ENCODE measurements at places on chromosomes 12 and 14.

DNA sequence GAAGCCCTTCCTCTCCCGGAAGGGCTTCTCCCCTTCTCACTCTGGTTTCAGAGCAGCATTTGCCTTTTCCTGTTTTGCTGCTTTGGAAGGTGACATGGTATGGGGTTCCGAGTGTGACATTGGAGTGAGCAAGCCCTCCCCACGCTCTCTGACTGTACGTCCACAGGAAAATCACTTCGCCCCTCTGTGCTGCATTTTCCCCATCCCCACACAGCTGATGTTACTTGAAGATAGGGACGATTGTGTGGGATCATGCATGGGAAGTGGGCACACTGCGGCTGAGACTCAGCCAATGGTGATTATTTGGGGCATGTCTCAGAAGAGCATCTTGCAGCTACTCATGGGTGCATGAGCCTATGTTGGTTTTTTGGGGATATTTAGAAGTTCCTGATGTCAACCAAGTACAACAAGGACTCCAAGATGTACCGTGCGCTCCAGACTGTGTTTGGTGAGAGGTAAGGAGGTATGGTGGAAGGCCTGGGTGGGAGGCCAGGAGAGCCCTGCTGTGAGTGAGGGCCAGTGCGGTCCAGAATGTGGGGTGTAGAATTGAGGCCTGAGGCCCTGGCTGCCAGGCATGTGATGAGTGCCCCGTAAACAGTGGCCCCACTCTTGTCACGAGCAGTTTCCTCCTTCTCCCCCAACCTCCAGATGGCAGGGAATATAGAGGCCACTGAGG, 15.1 kb downstream of the CYP46A1 start:
- no peak for DNase-seq

GRCh38 chr12:6393109-6393508, 9.1 kb downstream of the LTBR start:
- no peak for DNase-seq

GRCh38 chr12:114683709-114684097, 272 bp downstream of the TBX3 start:
- DNase-seq = peak; percentile 22

GRCh38 chr12:111405859-111406473, at the start of gene SH2B3:
Gene SH2B3, plus strand, starts transcription at chr12:111405923. Its CDS starts 12,223 bp downstream, at chr12:111418146.
- peak; percentile 93 for DNase-seq

DNA sequence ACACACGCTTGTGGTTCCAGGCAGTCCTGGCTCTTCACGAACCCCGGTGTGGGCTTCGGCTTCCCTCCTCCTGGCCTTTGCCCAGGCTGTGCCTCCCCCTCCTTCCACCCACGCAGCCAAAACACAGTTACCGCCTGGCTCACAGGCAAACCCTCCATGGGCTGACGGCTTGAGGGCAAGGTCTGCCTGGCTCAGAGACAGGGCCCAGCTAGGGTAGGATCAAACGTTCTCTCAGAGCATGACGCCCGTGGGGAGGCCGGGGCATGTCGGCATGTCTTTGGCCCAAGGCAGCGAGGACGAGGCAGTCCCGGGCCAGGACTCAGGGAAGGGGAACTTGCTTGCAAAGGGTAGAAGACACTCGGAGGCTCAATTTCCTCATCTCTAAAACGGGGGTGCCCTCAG, 2.1 kb downstream of the SLC25A47 start:
- DNase-seq = no peak

GRCh38 chr12:13443498-13443897, 247.0 kb downstream of the EMP1 start:
- DNase-seq = no peak

DNA sequence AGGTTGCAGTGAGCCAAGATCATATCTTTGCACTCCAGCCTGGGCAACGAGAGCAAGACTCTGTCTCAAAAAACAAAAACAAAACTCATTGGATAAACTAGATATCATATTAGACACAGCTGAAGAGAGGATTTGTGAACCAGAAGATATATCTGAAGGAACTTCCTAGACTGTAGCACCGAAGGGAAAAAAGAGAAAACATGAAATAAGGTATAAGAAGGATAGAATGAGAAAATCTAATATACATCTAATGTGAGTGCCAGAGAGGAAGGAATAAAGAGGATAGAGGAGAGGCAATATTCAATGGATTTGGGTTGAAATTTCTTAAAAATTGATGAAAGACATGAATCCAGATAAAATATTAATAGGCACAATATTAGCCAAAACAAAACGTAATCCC, 22.5 kb downstream of the TMPRSS12 start:
- DNase-seq = no peak

- no peak for DNase-seq
These were observed 6.2 kb downstream of the LIMA1 start for GRCh38 chr12:50276912-50277671.

GRCh38 chr14:38405851-38406635, 150.2 kb upstream of the CLEC14A start:
- DNase-seq = no peak

GRCh38 chr14:88998027-88998426, 173.6 kb downstream of the TTC8 start:
- DNase-seq = no peak

GRCh38 chr12:132711080-132711843, 620 bp downstream of the PGAM5 start:
- DNase-seq = no peak

- DNase-seq = no peak
These were observed 22.9 kb downstream of the SYNE3 start for GRCh38 chr14:95493503-95493902.

DNA sequence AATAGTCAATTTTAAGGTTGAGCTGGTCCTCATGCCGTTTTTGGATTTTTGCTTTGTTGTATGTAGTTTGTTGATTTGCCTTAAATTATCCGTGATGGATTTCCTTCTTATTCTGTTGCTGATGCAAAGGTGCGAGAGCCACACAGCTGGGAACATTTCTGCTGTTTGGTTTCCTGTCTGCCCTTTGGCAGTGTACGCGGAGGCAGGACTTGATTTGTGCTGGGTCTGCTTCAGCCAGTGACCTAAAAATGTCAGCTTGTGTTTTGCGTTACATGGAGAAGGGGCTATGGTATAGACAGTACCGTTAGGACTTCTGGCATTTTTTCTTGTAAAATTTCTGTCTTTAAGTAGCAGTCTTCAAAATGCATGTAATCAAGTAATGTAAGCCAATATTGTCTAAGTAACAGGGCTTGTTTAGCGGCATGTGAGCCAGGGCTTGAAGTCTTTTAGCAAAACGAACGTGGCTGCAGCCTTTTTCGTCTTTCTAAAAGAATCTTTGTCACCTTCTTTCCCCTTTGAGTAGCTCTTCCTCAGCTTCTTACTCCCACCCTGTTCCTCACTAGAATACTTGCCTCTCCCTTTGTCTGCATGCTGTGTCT, 18.2 kb upstream of the RD3L start:
- DNase-seq = no peak

- no peak for DNase-seq
These were observed 129.8 kb upstream of the CPM start for GRCh38 chr12:69062621-69063237.
